ENCODE measurements at places on chromosomes 7 and 10.

- no peak for DNase-seq
Observed at GRCh38 chr7:96415293-96415940, 93.5 kb upstream of the SLC25A13 start.

- DNase-seq, result no peak
Observed at GRCh38 chr10:87842776-87843497, 20.4 kb downstream of the KLLN start.

- peak; percentile 74 for DNase-seq
Observed at GRCh38 chr7:101363196-101363733, 590 bp downstream of the COL26A1 start.

- no peak for DNase-seq
Observed at GRCh38 chr10:12353399-12354242, 4.3 kb downstream of the CAMK1D start.

GRCh38 chr10:90642650-90643049, 215.2 kb downstream of the HTR7 start:
- DNase-seq, result no peak

DNA sequence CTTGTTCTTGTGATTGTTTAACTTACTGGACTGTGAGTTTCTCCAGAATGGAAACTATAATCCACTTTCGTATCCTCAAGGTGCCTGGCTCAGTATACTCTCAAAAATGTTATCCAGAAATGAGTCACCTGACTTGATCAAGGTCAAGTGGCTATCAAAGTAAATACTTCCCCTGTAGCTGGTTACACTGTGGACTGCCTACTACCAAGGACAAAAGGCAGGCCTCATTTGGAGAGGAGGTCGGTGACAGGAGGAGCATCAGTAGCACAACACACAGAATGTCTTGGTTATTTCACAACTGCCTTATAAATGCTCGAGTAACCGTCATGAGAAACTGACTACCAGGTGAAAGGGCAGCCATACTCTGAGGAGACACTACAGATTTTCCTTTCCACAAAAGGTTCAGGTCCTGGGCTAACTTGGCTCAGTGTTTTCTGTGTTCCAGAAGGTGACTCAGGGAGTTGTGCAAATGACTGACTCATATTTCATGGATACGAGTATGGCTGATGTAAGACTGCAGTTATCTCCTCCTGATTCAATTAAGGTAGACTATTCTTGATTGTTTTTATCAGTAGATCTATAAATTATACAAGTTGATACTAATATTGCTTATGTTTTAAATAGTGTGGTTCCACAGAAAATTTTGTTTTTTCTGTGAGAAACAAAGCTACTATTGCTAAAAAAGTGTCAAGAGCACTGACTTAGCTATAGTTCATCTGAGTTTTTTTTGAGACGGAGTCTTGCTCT, 4.2 kb upstream of the CCNY start:
- no peak for DNase-seq

GRCh38 chr10:111035542-111035941, 41.3 kb upstream of the ADRA2A start:
- DNase-seq, result no peak

- DNase-seq, result peak; percentile 85
Observed at GRCh38 chr7:131108212-131108940, 219.3 kb upstream of the MKLN1 start.

DNA sequence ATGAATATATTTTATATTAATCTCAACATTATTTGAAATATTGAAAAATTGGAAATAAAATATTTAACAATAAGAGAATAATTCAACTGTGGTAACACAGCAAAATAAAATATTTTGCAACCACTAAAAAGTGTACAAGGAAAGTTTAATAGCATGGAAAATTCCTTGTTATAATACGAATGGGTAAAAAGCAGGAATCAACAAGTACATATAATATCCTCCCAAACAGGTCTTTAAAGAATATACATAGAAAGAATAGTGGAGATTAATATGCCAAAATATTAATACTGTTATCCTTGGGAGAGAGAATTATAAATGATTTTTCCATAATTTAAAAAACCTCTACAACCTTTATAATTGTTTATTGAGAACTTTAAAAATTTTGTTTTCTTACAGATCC, 1.0 kb downstream of the DNAJC12 start:
- DNase-seq, result no peak

GRCh38 chr10:16545116-16545736, 23.5 kb upstream of the C1QL3 start:
- DNase-seq, result no peak

GRCh38 chr7:36726311-36726710, 2.0 kb upstream of the AOAH start:
- DNase-seq, result no peak

- no peak for DNase-seq
Observed at GRCh38 chr7:26598867-26599266, 265.5 kb downstream of the SKAP2 start.

GRCh38 chr7:2459674-2460073, 16.5 kb downstream of the GRIFIN start:
- no peak for DNase-seq

DNA sequence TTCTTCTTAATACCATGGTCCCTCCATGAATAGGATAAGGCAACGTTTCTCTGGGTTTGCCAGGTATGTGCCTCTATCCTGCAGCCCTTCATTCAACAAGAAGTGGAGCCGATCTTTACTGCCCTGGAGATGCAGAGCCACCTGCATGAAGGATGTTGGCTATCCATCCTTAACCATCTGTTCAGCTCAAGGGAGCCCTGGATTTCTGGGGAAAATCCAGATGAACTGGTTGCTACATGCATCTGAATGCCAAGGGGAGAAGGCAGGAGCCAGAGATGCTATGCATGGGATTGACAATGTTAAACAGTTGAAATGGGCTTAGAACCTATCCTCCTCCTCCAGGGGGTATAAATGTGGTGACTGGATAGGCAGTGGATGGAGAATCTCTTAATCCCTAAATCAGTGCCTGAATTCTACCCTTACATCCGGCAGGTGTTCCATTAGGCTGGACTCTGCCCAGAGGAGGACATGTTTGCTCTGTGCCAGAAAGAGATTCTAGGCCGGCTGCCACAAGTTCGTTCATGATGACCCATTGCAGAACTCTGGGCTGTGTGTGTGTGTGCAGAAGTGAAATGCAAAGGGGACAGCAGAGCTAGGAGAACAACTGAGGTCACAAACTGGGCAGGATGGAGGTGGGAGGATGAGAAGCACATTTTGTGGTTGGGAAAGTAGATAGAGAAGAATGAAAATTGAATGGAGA, 15.6 kb downstream of the CPED1 start:
- no peak for DNase-seq

DNA sequence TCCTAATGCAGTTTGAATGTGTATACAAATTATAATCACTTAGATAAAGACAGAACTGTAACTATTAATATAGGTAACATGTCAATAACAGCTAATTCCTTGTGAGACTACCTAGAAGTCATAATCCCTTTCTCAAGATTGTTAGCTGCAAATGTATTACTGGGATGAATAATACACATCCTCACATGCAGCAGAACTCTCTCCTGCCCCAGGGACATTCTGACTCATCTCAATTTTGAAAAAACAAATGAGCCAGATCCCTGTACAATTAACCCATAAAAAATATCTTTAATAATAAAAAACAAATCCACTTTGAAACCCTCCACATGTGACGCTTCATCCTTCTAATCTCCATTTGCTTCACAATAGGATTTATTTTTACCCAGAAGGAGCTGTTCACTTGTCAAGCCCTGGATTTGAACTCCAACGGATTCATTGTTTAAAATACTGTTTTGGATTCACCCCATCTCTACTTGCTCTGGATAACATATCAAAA, 428.4 kb upstream of the TEX47 start:
- no peak for DNase-seq

DNA sequence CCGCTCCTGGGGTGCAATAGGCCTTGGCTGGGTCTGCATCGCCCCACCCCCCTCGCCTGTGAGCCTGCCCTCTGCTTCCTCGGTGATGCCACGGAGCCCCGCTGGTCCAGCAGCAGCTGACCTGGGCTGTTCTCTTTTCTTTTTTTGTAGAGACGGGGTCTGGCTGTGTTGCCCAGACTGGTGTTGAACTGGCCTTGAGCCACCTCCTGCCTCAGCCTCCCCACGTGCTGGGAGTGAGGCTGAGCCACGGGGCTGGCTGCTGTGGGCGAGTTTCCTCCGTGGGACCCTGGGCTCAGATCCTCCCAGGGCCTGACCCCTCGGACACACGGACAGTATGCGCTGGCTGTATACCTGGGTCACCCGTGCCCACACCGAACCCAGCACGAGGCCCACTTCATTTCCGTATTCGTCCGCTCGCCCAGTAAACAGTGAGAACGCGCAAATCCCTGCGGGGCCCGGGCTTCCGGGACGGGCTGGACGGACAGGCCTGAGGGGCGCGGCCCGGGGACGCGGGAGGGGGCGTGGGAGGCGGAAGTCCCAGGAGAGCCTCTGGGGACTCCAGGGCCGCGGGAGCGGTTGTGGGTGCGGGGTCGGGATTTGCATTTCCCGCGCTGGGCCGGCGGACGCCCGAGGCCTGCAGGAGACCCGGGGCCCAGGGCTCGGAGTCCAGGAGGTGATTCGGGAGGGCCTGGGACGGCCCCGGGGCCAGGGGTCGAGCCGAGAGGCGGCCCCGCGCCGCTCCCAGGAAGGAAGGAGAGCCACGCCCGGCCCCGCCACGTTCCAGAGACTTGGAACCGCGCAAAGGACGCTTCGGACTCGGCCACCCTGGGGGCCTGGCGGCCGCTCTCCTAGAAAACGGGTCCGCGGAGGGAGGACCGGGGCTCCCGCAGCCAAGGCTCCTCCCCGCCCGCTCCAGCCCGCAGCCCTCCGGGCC, 57.7 kb upstream of the DNAJB6 start:
- DNase-seq, result peak; percentile 72

DNA sequence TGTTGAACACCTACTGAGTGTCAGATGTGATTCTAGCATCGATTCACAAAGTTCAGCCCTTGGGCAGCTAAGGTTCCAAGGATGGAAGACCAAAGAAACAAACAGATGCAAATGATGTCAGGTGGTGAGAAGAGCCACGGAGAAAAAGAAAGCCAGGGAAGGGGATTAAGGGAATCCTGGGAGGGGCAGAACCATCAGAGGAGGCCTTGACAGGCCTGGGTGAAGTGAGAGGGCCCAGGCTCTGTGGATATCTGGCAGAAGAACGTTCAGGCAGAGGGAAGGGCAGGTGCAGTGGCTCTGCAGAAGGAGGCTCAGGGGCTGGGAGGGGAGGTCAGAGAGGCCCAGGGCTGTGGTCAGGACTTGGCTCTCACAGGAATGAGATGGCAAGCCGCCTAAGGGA, 90.4 kb downstream of the C10orf105 start:
- no peak for DNase-seq

- no peak for DNase-seq
Observed at GRCh38 chr10:124325633-124325914, 93.1 kb downstream of the OAT start.

- DNase-seq, result no peak
Observed at GRCh38 chr7:97187067-97187466, 69.6 kb downstream of the SDHAF3 start.

- no peak for DNase-seq
Observed at GRCh38 chr10:31977440-31978155, 49.0 kb upstream of the ARHGAP12 start.

GRCh38 chr10:16562891-16563290, 41.2 kb upstream of the C1QL3 start:
- no peak for DNase-seq

DNA sequence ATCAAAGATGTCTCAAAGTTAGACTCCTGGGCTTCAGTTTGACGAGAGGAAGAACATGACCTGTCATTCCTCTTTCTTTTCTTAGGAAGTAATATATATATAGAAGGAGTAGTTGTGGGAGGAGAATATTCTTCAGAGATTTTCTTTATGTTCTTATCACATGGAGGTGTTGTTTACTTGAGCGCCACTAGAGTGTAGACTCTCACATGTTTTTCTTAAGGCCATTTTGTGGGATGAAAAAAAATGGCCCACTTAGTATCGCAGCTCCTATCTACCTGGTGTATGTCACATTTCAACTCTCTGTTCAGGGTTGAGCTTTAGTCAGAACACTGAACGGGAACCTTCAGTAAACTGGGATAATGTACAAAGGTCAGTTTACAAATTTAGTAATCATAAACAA, 645.2 kb downstream of the PHTF2 start:
- DNase-seq, result no peak

DNA sequence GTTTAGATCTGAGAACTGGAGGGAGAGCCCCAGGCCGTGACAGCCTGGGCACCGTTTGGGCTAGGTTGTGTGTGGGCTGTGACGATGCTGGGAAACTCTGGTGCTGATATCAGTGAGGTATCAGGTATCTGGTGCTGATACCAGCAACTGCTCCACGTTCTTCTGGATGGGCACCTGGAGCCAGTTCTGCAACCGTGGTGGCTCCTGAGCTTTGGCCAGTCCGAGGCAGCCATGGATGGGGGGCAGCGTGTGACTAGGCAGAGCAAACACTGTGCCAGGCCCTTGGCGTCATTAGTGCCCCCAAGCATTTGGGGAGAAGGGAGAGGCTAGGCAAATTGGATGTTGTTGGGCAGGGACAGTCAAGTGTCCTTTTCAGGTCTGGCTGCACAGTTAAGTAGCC, 57.9 kb downstream of the ZNF467 start:
- no peak for DNase-seq

GRCh38 chr7:120394595-120394994, 121.6 kb downstream of the KCND2 start:
- no peak for DNase-seq

- DNase-seq, result no peak
Observed at GRCh38 chr10:22825841-22826240, 102.0 kb upstream of the ARMC3 start.

DNA sequence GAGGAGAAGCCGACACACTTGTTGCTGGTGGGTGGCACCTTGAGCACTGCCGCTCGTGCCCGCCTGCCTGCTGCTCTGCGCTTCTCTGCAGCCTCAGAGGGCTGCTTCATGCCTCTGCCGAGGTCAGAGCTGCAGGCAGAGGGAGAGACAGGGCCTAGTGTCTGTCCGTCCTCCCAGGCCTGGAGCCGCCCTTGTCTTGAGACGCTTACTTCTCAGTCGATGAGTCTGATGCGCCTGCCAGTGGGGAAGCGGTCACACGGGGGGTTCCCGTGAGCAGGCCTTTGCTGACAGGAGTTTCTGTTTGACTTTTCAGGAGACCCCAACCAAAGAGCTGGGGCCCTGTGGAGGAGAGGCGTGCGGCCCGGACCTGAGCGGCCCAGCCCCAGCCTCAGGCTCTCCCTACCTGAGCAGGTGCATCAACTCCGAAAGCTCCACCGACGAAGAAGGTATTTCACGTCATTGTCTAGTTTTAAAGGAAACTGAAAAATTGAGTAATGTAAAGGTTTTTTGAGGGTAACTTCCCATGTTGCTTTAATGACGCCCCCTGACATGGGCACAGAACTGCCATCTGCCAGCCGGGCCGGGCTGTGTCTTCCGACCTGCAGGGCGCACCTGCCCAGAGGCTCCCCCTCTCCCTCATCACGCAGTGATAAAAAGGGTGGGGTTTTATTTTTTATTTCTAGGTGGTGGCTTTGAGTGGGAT, 7.8 kb upstream of the BHLHA15 start:
- DNase-seq, result no peak

GRCh38 chr10:85902051-85902450, 464.5 kb downstream of the GRID1 start:
- no peak for DNase-seq
